ENCODE measurements at places on chromosomes 11 and 22.

- no peak for DNase-seq
These were observed 53.1 kb downstream of the GGTLC2 start for GRCh38 chr22:22697377-22698117.

- no peak for DNase-seq
These were observed 68.1 kb downstream of the CCDC81 start for GRCh38 chr11:86442827-86443226.

GRCh38 chr11:96204721-96205459 lies 138.1 kb downstream of the MAML2 start:
- peak; percentile 22 for DNase-seq

DNA sequence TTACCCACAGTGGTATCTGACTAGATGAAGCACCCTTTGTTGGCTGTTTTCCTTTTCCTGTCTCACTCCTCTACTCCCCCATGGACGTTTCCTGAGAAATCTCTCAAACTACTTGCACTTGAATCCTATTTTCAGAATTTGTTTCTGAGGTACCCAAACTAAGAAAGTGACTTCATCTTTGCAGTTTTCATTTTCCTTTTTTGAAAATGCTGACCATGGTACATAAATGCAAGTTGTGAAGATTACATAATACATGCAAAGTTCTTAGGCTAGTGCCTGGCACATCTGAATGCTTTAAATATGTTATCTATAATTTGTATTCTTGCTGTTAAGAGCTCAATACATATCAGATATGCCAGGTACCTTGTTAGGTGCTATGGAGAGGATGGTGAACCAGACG lies 644.7 kb upstream of the TENM4 start:
- DNase-seq: no peak

GRCh38 chr11:71532036-71532610 lies 5.1 kb downstream of the KRTAP5-7 start:
- no peak for DNase-seq

DNA sequence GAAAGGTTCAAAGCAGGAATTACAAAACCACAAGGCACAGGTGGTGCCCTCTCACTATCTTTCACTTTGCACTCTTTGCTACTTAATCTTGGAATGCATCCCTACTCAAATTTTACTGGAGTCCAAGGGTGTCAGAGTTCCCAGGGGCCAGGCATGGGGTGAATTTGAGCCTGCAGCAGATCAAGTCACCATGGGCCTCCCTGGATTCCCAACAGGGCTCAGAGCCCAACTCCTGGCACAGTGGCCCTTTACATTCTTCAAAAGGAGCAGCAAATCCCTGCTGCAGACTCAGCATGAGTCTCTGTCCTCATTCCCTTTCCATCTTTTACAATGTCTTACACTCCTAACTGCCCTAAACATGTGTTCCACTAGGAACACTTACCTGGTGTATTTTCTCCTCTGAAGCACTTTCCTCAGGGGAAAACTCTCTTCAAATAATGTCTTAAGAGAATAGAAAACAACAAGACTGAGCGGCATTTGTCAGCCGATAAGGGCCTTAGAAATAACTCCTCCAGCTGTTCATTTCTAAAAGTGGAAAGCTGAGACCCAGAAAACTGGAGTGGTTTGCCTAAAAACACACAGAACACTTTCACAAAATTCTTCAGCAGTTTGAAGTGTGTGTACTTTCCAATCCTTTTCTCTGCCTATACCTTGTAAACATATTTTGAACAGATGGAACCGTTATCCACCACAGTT lies 596.0 kb downstream of the INSC start:
- peak; percentile 94 for DNase-seq

GRCh38 chr11:34033399-34033798 lies 18.1 kb upstream of the CAPRIN1 start:
- no peak for DNase-seq

DNA sequence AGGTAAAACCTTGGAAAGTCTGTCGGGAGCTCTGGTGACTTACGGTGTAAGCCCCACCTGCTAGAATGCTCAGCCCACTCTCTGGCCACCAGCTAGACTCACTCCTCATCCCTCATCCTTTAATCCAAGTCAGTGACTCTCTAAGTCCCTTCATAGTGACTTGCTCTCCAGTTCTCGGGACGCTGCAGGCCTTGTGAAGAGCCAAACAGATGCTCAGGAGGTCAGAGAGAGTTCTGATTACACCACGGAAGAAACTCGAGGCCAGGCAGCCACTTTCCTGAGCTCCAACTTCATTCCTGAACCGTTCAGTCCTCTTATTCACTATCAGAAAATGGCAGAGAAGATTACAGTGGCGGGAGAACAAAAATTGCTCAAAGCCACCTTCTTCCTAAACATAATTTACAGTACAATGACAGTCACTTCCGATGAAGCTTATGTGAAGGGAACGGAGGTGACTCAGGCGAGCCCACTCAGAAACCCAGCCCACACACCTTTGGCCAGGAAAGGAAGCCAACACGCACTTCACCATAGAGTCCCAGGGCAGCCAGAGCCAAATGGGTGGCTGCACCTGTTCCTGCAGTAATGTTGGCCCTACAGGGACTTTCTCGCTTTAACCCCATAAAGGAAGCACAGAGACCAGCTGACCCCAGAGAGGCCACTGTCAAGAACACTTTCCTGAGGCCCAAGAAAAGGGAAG lies 100.4 kb downstream of the GALNT18 start:
- DNase-seq: no peak

DNA sequence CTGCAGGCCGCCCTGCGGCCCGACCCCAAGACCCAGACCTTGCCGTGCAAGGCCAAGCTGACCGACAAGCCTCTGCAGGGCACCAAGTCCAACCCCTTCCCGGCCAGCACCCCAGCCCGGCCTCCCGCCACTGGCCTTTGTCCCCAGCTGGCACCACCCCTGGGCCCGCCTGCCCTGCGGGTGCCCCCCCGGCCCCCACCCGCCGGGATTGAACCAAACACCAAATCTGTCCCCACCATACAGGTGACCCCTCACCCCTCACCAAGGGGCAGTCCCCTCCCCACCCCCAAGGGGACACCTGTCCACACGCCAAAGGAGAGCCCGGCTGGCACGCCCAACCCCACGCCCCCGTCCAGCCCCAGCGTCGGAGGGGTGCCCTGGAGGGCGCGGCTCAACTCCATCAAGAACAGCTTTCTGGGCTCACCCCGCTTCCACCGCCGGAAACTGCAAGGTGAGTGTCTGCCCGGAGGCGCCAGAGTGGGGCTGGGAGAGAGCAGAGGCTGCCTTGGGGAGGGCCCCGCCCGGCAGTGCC lies 36.2 kb downstream of the MOB2 start:
- DNase-seq: no peak

- no peak for DNase-seq
These were observed 682.5 kb downstream of the NTM start for GRCh38 chr11:132052904-132053303.

DNA sequence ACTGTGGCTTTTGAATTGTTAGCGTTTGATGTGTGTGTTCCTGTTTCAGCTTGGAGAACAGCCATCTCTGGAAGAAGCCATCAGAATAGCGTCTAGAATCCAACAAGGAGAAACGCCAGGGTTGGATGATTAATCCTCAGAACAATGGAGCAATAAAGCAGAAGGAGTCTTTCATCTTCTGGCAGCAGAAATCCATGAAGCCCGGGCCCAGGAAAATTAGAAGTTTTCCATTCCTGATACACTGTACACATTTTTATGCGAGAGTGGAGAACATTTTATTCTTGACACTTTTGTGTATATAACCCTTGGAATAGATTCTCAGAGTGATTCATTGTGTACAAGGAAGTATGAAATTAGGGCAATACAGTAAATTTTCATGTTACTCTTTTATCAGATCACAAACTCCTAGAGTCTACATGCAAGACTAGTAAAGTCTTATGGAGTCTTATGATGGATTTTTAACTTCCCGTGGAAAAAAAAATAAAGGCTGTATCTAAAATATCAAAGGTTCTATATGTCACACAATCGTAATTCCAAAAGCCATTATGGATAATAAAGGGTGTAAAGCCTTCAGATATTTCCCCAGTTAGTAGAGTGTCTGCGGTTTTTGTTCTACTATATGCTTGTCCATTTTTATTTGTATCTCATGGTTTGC lies 45.9 kb upstream of the WEE1 start:
- DNase-seq: no peak

- DNase-seq: no peak
These were observed 220.2 kb upstream of the SNX19 start for GRCh38 chr11:131136486-131136885.

GRCh38 chr11:126696982-126697381 lies 303.6 kb downstream of the KIRREL3 start:
- DNase-seq: no peak

GRCh38 chr11:104015649-104016415 lies 20.6 kb upstream of the DDI1 start:
- no peak for DNase-seq

DNA sequence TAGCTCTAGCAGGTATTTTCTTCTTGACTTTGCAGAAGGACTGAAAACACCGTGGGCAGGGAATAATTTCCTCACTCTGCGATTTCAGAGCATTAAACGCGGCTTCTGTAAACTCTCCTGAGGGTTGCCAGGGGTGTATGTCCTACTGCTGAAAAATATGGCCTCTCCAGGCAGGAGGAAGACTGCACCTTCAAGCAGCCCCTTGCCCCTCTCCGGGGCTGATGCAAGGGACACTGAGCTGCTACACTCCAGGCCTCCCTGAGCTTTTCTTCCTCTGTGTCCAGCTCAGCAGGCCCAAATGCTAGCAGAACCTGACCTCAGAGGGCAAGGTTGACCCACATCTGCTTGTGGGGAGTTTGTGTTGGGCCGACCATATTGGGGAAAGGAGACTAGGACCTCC lies 2.2 kb downstream of the CD6 start:
- no peak for DNase-seq

GRCh38 chr11:12695221-12695794 lies 21.1 kb downstream of the TEAD1 start:
- DNase-seq: no peak

DNA sequence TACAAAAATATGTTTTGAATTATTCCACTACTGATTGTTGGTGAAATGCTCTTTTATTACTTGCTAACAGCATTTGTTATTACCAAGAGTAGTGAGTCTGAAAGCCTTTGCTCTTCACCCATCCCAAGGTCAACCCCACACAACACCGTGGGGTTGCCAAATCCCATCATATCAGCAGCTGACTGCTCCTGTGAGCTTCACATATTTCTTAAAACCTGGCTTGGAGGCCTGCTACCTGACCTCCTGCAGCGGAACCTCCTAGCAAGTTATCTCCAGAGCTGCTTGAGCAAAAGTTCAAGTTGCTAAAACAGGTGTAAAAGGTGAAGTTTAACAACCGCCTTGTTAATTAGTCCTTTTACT lies 20.1 kb upstream of the EIF3M start:
- peak; percentile 18 for DNase-seq

DNA sequence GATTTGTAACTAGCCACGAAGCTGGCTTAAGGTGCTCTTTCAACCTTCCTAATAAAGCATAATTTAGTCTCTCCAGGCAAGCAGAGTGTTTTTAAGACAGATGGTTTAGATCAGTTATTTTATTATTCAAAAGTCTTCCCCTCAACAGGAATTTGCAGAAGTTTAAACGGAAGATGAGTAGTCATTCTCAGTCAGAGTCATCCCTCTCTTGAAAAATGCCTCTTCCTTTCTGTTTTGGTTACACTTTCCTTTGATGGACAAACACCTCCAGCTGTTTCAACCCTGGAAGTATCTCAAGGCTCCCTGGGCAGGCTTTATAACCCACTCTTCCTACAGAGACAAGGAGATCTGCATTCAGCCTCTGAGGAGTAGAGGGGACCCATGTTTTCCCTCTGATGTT lies 60.3 kb upstream of the POU2AF2 start:
- DNase-seq: no peak

GRCh38 chr11:32006799-32007388 lies 84.0 kb upstream of the RCN1 start:
- no peak for DNase-seq

DNA sequence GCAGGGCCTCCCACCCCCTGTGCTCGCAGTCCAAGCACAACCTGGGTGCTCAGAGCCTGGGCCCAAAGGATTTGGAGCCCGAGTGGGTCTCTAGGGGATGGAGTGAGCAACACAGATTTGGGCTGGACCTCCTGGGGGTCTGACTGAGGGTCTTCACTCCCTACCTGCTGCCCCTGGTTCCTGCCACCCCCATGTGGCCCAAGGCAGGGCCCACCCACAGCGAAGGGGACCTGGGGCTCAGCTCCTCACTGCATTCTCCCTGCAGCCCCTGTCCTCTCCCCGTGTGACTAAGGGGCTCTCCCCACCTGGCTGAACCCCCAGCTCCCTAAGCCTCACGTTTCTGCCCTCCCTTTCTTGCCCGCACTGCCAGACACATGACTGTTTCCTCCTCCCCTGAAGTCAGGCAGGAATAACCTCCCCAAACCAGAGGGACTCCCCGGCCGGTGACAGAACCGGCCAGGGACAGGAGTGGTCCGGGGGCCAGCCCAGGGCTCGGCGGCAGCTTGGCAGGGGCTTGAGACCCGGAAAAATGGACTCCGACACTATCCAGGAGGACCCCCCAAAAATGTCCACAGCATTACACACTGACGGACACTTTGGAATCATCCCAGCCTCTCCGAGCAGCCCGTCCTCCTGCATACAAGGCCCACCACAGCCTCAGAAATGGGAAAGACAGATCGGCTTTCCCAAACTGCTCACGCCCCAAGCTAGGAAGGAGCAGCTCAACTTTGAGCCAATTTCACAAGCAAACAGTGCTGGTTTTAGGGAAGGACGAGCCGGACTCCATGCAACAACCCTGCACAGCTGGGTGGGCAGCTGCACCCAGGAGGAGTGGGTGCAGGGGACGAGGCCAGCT lies 57.8 kb downstream of the BRD1 start:
- DNase-seq: no peak

- no peak for DNase-seq
These were observed 8.0 kb downstream of the TIRAP start for GRCh38 chr11:126290887-126291286.

GRCh38 chr11:76269247-76269646 lies 62.9 kb upstream of the WNT11 start:
- DNase-seq: no peak

DNA sequence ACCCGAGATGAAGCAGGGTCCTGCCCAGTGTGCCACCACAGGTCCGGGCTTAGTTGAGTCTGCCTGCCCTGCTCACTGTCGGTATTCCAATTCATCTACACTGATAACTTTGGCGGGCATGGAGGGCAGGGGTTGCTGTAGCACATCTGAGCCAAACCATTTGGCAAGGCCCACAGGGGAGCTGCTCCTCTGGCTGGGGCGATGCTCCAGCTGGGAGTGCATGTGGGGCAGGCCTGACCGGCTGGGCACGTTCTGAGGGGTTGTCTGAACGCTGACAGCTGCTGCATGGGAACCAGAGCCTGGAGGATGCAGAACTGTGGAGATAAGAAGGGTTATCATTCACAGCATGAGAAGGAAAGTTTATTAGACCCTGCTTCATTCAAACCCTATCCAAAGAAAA lies 40.4 kb downstream of the DRG1 start:
- no peak for DNase-seq

- no peak for DNase-seq
These were observed 8.7 kb downstream of the ALDH3B2 start for GRCh38 chr11:67665541-67666302.

GRCh38 chr11:129639300-129639699 lies 176.3 kb upstream of the TMEM45B start:
- DNase-seq: no peak

GRCh38 chr11:117061256-117061655 lies 37.0 kb downstream of the SIK3 start:
- no peak for DNase-seq

All from DMS79 treated with DMSO at 0.1 percent for 48 hours (cell line).